ENCODE measurements at places on chromosomes 4 and X. TPM values are rescaled to one million over a fixed set of nuclear protein-coding genes. Genes with fewer than 3 reads are reported as not detected.

- no peak for DNase-seq
Observed at GRCh38 chr4:1290165-1290977, 680 bp downstream of the MAEA start.

DNA sequence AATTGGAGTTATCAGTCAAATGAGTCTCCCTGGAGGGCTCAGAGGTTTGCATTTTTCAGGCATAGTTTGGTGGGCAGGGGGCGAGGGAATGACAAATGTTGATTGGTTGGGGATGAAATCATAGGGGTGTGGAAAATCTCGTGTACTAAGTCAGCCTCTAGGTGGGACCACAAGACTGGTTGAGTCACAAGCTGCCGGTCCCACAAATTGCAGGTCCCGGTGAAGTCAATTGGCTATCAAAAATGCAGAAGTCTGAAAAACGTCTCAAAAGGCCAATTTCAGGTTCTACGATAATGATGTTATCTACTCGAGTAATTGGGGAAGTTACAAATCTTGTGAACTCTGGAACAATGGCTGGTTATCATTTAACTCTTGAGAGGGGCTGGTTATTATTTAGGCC lies 98.8 kb upstream of the DHX15 start:
- no peak for DNase-seq

- DNase-seq, result no peak
Observed at GRCh38 chr4:1171311-1172227, 814 bp downstream of the SPON2 start.

TMEM128 gene
- total RNA-seq, result 19.4 TPM

NEUROG2 gene
- total RNA-seq, result 0.06 TPM

GRCh38 chr4:76964769-76965168 lies 15.2 kb downstream of the SEPTIN11 start:
- no peak for DNase-seq

NAA10 gene
- 85.9 TPM for total RNA-seq

DNA sequence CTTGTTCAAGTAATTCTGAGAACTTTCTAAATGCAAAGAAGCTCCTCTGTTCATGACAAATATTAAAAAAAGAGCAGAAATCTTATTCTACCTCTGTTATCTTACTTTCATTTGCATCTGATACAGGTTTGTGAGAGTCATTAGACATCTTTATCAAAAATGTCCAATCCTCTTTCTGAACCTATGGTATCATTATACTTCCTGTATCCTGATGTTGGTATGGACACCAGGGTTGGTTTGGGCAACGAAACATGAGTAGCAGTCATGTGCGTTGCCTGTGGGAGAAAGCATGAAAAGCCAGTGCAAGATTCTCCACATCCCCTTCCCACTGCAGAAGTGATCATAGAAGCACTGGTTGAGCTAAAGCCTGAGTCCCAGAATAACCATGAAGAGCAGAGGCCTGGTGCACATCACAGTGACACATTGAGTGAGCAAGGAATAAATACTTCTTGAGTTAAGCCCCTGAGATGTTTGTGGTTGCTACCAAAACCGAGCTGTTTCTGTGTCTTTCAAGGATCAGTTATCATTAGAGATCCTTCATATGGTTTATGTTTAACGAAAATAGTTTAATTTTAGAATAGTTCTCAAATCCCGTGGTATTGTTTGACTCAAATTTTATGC lies 197.2 kb downstream of the BANK1 start:
- DNase-seq, result no peak

DNA sequence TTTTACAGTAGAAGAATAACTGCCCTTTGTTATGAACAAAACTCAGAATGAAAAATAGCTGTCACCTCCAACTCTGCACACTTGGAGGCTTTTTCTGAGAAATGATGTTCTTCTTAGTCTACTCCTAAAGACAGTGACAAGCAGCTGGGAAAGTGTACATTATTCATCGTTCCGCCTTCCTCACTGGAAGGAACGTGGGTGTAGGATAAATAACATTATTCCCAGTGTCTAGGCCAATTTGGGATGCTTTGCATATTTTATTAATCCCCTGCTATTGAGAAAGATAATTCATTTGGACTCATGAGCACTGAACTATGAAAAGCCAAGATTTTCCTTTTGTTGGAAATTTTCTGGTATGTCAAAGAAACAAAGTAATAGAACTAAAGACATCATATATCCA lies 87.8 kb downstream of the VCX2 start:
- DNase-seq, result no peak

MTNR1A gene
- total RNA-seq, result not detected

GAGE12J gene
- total RNA-seq, result not detected

UGT2A2 gene
- not detected for total RNA-seq

P2RY10 gene
- not detected for total RNA-seq

DNA sequence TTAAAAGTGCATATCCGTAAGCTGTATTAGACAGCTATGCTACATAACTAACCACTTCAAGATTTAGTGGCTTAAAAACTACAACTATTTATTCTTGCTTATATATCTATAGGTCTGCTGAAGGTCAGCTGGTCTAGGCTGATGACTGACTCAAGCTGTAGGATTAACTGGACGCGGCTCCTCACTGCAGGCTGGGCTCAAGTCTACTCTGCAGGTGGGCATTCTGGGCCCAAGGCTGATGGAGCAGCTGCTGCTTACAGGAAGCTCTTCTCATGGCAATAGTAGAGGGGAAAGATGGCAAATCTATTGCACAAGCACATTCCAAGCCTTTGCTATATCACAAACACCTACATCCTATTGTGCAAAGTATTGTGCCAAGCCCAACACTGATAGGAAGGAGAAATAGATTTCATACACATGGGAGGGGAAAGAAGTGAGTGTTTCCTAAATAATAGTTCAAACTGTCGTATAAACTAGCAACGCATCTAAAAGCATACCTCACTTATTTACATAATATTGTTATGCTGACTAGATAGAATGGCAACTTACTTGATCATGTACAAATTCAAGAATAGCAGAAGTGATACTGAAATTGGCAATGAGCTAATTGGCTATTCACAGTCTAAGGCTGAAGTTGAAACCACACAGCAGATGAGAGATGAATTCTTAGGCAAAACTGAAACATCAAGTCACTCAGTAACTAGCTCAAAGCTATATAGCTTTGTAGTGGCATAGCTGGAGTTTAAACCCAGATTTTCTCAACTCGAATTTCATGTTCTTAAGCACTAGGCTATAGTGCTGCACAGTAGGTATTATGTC lies 263.8 kb downstream of the NKX6-1 start:
- DNase-seq, result no peak

DNA sequence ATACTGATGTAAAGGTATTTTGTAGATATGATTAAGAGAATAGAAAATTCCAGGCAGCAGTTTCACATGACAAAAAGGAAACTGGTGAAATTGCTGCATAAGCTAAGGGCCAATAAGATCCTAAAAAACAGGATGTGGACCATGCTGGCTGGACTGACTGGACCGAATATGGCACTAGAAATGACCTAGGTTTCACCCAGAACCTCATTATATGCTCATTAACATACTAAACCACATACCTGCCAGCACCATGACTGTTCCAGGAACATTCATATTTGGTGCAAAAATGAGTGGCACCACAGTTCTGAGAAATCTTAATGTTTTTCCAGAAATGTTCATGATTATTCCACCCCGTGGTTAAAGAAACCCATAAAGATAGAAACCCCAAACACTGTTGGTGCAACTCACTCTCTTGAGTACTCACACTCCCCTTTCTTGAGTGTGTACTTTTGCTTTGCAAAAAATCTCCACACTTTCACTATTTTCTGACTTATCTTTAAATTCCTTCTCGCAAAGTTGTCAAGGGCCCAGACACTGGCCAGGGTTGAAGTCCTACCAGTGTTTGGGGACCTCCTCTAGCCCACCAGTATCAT lies 74.0 kb downstream of the FANCB start:
- no peak for DNase-seq

DNA sequence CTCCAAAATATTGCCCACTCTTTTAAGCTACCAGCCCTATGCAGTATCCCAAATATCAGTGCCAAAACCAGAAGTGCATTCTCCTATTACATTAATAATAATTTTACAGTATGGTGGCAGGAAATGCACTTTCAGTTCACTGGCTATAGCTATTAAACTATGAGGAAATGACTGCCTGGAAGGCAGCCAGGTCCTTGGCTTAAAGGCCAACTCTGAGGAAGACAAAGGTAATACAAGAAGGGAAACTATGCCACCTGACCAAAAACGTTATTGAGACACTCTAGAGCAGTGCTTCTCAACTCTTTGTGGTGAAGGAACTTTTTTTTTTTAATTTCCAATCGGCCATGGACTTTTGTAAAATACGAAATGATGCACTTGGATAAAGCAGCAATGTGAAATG lies 133.6 kb upstream of the VAMP7 start:
- DNase-seq, result peak; percentile 9

DNA sequence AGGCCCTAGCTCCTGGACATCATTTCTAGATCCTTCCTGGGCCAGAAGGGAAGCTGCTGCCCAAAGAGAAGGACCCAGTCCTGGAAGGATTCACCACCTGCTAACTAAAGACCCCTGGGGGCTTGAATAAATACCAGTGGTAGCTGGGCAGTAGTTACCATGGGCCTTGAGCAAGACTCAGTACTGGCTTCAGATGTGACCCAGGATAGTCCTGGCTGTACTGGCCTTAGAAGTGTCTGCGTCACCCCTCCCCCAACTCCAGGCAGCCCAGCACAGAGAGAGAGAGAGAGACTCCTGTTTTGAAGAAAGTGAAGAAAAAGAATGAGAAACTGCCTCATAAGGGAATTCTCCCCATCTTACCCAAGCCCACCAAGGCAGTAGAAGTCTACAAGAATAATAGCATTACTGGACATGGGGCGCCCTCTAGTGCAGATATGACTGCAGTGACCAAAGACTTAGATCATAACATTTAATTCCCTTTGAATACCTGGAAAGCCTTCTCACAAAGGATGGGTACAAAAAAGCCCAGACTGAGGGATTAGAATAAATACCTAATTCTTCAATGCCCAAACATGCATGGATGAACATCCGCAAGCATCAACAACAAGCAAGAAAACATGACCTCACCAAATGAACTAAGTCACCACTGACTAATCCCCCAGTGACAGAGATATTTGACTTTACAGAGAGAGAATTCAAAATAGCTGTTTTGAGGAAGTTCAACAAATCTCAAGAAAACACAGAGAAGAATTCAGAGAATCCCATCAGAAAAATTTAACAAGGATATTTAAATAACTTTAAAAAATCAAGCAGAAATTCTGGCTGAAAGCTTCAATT lies 171.8 kb downstream of the HNRNPD start:
- DNase-seq, result peak; percentile 38

DNA sequence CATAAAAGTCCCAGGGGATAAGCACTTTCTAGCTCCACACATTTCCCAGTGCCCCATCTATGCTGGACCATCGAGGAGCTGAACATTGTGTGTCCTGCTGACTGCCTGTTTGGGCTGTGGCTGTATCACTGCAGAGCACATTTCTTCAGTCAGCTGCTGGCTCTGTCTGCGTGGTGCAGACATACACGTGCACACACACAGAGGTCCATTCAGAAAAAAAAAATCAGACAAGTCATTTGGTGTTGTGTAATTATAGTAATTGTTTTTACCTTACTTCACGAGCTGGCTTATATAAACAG lies 1.1 kb upstream of the PDLIM3 start:
- peak; percentile 7 for DNase-seq

- no peak for DNase-seq
Observed at GRCh38 chr4:115515772-115516171, 402.4 kb upstream of the NDST4 start.

- no peak for DNase-seq
Observed at GRCh38 chrX:31280580-31280979, 208.7 kb upstream of the FTHL17 start.

HTATSF1 gene
- 73.5 TPM for total RNA-seq
